Common myeloid progenitor, CD34-positive (primary cell): ENCODE measurements at places on chromosomes 3 and 15.

DNA sequence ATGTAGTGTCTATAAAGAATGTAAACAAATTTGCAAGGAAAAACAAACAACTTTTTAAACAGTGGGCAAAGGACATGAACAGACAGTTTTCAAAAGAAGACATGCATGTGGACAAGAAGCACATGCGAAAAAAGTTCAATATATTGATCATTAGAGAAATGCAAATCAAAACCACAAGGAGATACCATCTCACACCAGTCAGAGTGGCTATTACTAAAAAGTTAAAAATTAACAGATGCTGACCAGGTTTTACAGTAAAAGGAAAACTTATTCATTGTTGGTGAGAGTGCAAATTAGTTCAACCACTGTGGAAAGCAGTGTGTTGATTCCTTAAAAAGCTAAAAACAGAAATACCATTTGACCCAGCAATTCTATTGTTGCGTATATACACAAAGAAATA lies 47.1 kb upstream of the LSAMP start:
- no peak for DNase-seq

- DNase-seq = no peak
These were observed 65.8 kb downstream of the EXOG start for GRCh38 chr3:38561746-38562466.

- DNase-seq = no peak
These were observed 310.6 kb upstream of the ATP11B start for GRCh38 chr3:182482705-182483104.

- no peak for DNase-seq
These were observed 221.6 kb upstream of the NR2E3 start for GRCh38 chr15:71588746-71589145.

- DNase-seq = no peak
These were observed 652.4 kb upstream of the NAALADL2 start for GRCh38 chr3:174206607-174207192.

DNA sequence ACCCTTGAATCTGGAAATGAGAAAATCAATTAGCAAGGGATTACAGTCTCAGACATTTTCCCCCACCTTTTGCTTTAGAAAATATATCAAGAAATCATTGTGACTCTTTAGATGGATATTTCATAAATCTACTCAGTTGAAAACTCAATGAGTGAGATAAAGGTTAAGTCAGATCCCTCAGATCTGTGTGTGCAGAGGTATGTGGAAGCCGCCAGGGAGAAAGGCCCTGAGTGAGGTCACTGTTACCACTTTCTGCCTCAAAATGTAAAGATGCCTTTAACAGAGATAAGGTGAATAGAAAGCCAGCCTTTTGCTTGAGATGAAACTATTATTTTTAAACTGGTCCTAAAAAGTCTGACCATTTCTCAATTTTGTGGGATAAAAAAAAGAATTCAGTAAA lies 225.6 kb upstream of the HES1 start:
- no peak for DNase-seq

DNA sequence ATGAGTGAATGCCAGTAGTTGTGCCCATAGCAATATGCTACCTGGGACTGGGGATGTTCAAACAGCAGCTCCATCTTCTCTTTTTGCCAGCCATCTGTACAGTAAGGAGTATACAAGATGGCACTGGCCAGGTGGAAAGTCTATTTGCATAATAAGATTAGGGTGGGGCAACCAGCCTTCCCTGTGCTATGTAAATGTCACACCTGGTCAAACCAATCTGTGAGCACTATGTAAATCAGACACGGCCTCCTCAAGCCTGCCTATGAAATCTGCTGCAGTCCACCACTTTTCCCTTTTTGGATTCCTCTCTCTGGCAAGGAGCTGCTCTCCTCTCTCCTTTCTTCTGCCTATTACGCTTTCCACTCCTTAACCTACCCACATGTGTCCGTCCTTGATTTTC lies 53.0 kb downstream of the C3orf80 start:
- no peak for DNase-seq

DNA sequence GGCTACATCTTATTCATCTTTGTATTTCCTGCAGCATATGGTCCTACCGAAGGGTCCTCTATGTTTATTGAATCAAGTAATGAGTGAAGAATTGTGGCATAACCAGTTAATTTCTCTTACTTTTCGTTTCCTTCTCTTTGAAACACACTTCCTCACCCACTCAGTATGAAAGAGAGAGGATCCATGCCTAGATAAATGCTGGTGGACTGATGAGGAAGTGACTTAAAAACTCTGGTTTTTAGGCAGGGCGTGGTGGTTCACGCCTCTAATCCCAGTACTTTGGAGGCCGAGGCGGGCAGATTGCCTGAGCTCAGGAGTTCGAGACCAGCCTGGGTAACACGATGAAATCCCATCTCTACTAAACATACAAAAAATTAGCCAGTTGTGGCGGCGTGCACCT lies 2.2 kb upstream of the MB21D2 start:
- no peak for DNase-seq
